Right renal cortex interstitium (tissue), 3 donors: ENCODE measurements at places on chromosomes 2 and 18. TPM values are rescaled to one million over a fixed set of nuclear protein-coding genes. Genes with fewer than 3 reads are reported as not detected.

Gene FAM124B
- polyA plus RNA-seq, result 2.4 TPM

Gene VWA3B
- 0.72 TPM for polyA plus RNA-seq

Gene GALNT5
- polyA plus RNA-seq, result 0.67 TPM

Gene AQP4
- polyA plus RNA-seq, result 0.53 TPM

Gene DTNA
- polyA plus RNA-seq, result 20.5 TPM

Gene FAHD2B
- 21.5 TPM for polyA plus RNA-seq

DNA sequence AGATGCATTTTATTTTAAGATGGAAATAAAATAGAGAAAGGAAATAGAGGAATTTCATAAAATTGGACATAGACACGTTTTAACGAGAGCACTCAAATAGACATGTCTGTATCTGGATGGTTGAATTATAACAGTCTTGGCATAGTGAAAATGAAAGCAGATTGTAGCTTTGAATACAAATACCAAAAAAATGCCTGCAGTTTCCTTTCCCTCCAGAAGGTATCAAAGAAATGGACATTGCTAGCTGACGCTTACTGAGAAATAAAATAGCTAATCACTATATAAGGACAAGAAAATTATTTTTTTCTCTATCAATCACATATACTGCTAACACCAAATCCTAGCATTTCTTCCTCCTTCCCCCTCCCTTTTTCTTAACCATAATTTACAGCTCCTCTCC, 11.4 kb upstream of the MAPRE2 start:
- DNase-seq, result no peak

GRCh38 chr2:10447300-10447894, 730 bp downstream of the ODC1 start:
- no peak for DNase-seq

- no peak for DNase-seq
Observed at GRCh38 chr2:222799262-222799918, 61.4 kb upstream of the ACSL3 start.

GRCh38 chr18:76978616-76979015, 154.0 kb downstream of the MBP start:
- DNase-seq, result no peak

DNA sequence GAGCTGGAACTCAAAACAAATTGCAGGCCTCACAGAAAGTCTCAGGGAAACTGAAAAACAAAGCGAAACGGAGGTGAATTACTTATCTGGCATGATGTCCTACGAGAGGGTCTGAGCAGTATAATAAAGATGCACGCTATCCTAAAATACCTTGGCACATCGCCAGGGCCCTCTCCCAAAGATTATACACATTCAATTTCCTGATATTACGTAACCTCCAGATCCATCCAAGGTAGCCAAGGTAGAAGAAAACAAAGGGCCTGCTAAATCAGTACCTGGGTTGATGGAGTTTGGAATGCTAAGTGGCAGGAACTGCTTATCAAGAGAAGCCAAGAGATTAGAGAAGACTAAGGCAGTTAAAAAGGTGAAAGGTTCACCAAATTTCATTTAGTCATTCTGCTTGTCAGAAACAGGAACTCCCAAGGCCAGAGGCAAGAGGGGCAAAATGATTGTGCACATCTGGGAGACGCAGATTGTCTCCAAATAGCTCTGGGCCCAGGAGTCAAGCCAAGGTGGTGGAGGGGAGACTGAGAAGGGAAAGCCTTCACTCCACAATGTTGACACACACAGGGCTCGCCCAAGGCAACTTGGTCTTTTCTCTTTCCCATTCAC, 236.8 kb upstream of the ATP5MC3 start:
- DNase-seq, result no peak

- DNase-seq, result no peak
Observed at GRCh38 chr2:110818767-110819481, 86.6 kb downstream of the ACOXL start.

DNA sequence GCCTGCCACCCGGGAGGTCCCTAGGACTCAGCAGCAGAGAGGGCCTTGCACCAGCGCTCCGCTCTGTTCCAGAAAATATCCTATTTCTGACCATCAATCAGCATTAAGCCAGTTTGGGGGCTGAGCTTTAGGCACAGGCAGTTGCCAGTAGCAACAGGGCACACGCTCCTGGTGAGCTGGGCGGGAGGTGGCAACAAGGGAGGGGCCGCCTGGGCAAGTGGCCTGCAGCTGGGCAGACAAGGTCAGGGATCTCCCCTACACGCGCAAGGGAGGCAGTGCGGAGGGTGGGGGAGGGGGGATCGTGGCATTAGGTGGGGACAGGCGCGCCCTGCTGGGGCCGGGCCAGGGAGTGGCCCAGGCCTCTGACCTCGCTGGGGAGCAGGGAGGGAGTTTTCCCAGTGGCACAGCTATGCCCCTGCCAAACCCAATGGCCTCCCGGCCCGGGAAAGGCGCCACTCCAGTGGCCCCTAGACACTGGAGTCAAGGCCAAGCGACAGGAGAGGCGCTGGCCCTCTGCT, 302.8 kb downstream of the NCKAP5 start:
- peak; percentile 36 for DNase-seq

DNA sequence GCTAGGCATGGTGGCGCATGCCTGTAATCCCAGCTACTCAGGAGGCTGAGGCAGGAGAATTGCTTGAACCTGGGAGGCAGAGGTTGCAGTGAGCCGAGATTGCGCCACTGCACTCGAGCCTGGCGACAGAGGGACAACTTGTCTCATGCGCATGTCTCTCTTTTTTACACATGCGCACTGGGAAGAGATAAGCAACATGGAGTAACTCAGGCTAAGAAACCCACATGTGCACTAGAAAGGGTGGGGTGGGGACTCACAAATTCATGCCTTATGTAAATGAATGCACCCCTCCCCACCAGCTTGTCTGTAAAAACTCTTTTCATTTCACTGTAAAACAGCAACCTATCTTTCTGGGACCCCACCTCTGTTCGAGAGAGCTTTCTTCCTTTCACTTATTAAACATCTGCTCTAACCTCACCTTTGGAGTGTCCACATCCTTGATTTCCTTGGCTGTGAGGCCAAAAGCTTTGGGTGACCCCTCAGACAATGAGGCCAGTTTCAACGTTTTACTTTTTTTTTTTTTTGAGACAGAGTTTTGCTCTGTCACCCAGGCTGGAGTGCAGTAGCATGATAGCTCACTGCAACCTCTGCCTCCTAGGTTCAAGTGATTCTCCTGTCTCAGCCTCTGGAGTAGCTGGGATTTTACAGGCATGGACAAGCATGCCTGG, 91.6 kb upstream of the RMP24 start:
- no peak for DNase-seq

- no peak for DNase-seq
Observed at GRCh38 chr18:55893948-55894347, 306.0 kb upstream of the TCF4 start.

DNA sequence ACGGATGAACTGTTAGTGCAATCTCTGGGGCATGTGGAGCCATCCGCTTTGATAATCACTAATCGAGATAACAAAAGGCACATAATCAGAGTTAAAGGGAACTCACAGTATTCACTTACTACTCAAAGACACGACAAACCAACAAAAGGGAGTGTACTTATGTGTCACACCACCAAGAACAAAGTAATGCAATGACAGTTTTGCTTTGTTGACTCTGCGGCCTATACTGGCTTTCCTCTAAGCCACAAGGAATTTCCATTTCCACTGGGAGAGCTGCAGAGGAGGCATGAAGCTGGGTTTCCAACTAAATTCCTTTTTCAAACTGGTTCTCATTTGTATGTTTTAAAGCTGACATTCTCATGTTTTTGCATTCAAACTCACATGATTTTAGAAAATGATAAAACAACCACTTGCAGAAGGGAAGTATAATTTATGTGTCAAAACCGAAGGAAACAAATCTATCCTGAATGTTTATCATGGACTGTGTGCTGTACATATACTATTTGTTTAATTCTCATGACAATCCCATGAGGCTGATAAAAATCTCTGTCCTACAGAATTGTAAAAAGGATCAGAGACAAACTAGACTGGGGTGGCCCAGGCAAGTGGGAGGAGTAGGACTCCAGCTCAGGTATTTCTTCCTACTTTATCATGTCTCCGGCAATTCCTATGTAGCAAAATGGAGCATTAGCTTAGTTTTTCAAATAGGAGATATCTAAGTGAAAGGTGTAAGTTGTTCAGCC, 149.6 kb upstream of the SMAD7 start:
- DNase-seq, result no peak

DNA sequence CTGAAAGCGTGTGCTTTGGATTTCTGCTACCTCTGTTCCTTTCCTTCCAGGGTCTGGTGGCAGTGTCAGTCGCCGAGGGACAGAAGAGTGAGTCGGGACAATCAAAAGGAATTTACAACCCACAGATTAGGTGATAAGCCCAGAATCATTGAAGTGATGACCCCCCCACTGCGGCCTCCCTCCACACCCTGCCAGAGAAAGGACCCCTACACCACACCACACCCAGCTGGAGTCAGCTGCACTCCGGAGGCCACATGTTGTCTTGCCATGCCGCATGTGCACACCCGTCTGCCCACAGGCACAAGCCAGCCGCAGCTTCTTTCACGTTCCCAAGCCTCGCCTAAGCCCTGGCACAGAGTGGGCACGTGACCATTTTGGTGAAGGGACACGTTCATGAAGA, 366.8 kb upstream of the SALL3 start:
- DNase-seq, result no peak

DNA sequence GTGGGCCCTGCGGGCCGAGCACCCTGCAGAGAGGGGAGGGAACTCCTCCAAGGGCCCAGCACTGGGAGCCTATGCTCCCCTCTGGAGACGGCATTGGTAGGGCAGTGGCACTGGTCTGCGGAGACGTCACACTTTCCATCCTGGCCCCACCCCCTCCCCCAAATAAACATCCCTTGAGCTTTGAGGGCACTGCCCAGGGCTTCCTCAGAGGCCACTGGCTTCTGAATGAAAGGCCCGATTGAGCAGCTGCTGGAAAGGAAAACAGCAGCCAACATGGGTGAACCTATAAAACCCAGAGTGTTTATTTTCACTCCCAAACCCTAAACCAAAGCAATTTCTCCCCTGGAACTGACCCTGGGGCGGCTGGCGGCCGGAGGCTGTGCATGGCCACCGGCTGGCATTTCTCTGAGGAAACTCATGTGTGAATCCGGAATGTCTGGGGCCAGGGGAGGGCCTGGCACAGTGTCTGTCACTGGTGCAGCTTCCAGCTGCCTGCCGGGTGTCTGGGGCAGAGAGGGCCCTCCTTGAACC, 138.9 kb downstream of the DYSF start:
- DNase-seq, result no peak

- DNase-seq, result no peak
Observed at GRCh38 chr2:233402789-233403188, 48.5 kb downstream of the DGKD start.

DNA sequence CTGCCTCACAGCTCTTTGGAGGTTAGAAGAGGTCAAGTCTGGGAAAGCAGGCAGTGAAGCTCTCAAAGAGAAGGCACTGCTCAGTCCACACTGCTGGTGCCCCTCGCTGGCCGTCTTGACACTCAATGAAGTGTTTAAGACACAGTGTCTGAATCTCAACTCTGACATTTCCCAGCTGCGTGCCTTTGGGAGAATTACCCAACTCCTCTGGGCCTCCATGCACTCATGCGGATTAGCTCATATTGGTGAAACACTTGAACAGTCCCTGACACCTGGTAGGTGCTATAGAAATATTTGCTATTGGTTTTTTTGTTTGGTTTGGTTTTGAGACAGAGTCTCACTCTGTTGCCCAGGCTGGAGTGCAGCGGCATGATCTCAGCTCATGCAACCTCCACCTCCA, 281.0 kb downstream of the SRBD1 start:
- no peak for DNase-seq

DNA sequence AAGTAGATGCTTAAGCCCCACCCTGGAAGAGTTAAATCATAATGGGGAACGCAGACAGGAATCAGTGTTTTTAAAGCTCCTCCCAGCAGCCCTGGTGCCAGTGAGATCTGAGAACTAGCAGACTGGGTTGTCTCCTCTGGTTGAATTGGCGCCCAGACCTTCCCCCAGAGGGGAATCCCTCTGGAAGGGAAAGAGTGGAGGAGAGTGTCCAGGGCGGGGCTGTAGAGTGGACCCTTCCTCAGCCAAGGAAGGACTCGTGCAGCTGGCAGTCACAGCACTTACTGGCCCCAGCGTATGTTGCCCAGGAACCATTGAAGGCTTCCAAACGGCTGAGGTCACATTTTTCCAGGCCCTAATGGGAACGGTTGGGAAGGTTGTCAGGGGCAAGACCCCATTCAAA, 62.5 kb downstream of the TGOLN2 start:
- no peak for DNase-seq

GRCh38 chr18:37471637-37472036, 94.0 kb downstream of the CELF4 start:
- DNase-seq, result no peak

GRCh38 chr2:126571403-126571802, 84.6 kb upstream of the GYPC start:
- DNase-seq, result no peak

- no peak for DNase-seq
Observed at GRCh38 chr2:197873293-197873701, 68.9 kb downstream of the PLCL1 start.

DNA sequence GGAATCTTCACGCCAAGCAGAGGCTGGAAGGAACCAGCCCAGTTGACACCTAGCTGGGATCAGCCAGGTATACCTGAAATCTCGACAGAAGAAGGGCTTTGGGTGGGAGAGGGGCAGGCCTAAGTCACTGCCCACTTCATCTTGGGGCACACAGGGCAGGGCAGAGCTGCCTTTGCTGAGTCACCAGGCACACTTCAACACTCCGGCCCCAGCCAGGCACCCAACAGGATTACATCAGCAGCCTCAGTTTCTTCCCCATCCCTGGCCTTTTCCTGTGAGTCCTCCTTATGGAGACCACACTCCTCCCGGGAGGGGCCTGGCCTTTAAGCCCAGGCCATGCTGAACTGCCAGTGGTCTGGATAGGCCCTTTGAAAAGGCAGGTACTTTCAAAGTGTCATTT, 201.7 kb upstream of the HS6ST1 start:
- no peak for DNase-seq

GRCh38 chr18:76657911-76658470, 162.9 kb upstream of the ZNF516 start:
- no peak for DNase-seq

- DNase-seq, result no peak
Observed at GRCh38 chr2:211033765-211034164, 477.4 kb downstream of the CPS1 start.

DNA sequence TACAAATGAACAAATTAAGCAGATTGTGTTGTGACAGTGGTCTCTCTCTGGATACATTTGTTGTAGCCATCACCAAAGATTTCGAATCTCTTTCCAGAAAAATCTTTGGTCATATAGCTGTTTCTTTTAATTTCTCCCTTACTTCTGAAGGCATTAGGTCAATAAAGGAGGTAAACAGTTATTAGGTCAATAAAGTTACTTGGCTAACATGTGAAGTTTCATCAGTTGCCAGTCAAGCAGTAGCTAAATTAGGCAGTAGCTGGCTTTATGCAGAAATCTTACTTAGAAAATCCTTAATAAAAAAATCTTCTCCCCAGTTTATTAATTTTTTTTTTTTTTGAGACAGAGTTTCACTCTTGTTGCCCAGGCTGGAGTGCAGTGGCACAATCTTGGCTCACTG, 115.5 kb downstream of the MBD5 start:
- DNase-seq, result no peak

- DNase-seq, result no peak
Observed at GRCh38 chr2:133660510-133660909, 92.2 kb upstream of the NCKAP5 start.
